ENCODE measurements at places on chromosomes 11 and 22.

GRCh38 chr11:111910676-111911562 lies 651 bp downstream of the CRYAB start:
- DNase-seq: no peak

DNA sequence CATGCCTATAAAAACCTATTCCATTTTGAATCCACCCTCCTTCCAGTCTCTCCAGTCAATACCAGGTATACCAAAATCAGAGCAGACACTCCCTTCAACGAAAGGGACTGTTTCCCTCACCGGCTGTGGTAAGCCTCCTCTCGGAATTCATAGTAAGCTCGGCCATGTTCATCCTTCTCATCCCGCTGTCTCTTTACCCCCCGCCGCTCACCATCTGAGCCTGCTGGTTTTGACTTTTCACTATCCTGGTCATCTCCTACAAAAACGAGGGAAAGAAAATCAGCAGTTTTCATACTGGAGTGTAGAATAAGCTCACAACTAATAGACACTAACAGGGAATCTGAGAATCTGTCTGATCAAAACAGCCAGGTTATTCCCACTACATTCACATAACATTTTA lies 3.1 kb downstream of the HNRNPUL2 start:
- no peak for DNase-seq

DNA sequence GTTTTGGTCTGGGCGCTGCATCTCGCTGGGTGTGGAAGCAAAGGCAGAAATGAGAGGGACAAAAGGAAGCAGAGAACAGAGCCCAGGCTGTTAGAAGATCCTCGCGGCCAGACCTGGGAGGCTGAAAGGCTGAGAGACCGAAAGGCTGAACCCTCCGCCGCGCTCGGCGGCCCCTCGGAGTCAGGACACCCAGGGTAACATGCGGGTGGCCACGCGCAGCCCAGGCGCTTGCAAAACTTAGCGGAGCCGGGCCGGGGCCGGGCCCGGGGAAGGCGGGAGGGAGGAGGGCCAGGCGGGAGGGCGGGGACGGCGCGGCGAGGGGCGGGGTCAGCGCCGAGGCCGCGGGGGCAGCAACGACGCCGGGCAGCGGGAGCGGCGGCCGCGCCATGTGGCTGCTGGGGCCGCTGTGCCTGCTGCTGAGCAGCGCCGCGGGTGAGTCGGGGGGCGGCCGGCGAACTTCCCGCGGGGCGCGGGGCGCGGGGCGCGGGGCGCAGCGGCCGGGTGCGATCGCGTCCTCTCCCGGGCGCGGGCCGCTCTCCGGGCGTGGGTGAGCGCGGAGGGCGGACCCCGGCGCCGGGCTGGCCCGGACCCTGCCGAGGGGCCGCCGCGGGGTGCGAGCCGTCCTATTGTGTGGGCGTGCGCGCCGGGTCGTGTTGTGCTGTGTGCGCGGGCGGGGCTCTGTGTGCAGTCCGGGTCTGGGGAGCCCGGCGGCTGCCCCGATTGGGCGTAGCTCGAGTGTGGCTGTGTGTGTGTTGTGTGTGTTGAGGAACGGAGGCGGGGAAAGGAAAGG lies at the start of gene LDLRAD3:
Gene LDLRAD3 (plus strand): TSS at position 350 of the 790 bp plus-strand sequence. CDS start 37 bp downstream, at position 387.
- no peak for DNase-seq

GRCh38 chr11:12731841-12732336 lies 57.7 kb downstream of the TEAD1 start:
- no peak for DNase-seq

- DNase-seq: no peak
Observed at GRCh38 chr11:3170044-3170755, 5.1 kb upstream of the OSBPL5 start.

GRCh38 chr11:79485694-79486093 lies 44.9 kb upstream of the TENM4 start:
- DNase-seq: no peak
